ENCODE measurements at places on chromosomes 12 and 14.

DNA sequence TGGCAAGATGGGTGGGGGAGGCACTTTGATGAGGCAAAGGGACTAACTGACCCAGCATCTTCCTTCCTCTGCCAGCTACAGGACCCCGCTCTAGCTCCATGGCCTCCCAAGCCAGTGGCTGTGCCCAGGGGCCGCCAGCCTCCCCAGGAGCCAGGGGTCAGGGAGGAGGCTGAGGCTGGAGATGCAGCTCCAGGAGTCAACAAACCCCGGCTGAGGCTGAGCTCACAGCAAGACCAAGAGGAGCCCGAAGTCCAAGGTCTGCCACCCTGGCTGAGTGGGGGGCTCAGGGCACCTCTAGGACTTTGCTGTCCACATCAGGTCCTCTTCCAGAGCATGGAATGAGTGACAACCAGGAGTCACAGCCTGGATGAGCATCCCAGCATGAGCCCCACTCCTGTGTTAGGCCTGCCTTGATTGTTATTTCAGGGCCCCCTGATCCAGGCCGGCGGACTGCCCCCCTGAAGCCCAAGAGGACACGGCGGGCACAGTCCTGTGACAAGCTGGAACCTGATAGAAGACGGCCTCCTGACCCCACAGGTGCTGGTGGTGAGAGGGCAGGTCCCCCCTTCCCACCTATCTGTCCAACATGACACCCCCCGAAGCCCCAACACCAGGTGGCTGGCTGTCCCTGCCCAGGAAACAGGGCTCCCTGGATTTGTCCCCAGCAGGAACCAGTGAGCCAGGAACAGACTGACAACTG, 2.5 kb upstream of the CPNE6 start:
- no peak for DNase-seq

DNA sequence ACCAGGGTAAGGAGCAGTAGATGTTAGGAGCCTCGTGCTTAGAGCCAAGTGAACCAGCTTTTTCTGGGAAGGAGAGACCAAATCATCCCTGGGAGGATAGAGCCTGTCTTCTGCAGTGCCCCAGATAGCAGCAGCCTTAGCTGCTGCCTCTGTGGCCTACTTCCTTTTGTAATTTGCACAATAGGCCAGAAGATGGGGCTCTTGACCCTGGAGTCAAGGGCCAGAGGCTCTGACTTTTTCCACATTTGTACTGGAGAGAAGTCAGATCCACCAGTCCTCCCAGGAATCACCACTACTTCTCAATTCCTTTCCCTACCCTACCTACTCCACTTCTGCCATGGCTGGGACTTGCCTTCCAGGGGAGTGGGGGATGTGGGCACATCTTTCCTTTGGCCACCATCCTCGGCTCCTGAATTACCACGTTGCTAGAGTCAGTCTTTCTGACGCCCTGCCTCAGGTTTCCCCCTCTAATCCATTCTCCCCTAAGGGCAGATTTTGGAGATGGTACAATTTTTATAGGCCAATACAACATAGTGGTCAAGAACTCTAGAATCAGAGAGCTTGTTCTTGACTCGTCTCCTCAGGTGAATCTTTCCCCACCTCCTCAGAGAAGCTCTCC, 3.3 kb upstream of the SLC4A8 start:
- DNase-seq, result peak; percentile 71

GRCh38 chr14:93905623-93906022, 21.5 kb upstream of the FAM181A start:
- DNase-seq, result no peak

DNA sequence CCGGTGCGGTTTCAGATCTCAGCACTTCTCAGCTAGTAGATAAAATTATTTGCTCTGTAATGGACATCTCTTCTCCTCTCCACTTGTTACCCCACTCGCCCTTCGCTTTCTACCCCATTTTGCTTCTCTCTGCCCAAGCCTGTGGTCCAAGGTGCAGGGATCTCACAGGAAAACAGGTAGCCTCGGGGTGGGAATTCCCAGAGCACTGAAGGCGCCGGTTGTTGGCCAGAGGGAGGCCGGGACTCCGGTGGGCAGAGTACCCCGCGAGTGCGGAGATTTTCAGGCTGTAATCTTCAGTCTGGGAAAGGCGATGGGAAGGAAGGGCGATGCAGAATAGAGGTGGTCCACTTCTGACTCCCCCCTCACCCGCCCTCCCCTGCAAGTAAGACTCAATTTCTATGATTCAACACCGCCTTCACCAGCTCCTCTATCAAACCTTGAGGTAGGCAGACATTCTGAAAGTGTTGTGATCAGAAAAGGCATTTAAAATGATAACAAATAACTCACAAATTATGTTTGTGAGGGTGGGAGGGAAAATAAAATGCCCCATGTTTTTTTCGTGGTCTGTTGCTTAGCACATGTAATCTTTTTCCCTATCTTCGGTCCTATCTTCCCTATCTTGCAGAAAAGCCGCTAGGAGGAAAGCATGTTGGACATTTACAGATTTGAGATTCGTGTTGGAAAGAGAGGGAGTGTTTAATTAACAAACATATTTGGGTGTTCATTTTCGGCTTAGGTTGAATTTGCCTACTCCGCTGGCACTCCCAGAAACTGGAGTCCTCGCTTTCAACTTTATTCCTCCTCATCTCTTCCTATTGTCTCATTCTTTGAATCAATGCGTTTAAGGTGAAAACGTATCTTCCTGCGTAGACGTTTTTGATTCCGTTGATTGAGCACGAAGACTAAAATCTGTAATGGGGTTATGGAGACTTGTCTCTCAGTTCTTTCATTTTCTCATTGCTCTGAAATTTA, 8.5 kb downstream of the FOXG1 start:
- DNase-seq, result no peak

DNA sequence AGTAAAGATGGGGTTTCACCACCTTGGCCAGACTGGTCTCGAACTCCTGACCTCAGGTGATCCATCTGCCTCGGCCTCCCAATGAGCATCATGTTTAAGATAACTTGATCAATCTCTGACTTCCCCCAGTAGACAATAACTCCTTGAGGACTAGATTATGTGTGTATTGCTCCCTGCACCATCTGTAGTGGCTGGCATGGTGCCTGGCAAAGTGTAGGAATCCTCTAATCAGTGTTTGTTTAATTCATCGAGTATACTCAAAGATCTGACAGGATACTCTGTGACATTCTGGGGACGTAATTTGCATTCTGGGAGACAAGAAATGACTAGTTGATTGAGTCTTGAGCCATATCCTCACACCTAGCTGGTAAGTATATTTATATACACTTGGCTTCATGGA, 873.5 kb upstream of the TMEM132C start:
- DNase-seq, result no peak

GRCh38 chr12:86264451-86265328, 8.5 kb upstream of the MGAT4C start:
- no peak for DNase-seq

DNA sequence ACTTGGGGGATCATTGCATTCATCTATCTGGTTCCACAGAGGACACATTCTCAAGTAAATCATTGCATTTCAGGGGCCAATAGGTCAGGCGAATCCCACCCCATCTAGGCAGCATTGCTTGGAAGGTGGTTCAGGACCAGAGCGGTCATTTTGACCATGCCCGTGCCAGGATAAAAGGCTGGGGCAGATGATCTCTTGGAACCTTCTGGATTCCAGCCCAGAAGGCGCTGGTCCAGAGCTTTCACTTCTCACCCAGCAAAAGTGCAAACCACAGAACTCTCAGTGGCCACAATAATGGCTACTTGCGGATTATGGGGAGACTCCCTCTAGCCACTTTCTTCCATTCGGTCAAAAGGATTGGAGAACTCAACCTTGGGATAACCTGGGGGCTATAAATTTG, 595 bp upstream of the KRT85 start:
- DNase-seq, result no peak

DNA sequence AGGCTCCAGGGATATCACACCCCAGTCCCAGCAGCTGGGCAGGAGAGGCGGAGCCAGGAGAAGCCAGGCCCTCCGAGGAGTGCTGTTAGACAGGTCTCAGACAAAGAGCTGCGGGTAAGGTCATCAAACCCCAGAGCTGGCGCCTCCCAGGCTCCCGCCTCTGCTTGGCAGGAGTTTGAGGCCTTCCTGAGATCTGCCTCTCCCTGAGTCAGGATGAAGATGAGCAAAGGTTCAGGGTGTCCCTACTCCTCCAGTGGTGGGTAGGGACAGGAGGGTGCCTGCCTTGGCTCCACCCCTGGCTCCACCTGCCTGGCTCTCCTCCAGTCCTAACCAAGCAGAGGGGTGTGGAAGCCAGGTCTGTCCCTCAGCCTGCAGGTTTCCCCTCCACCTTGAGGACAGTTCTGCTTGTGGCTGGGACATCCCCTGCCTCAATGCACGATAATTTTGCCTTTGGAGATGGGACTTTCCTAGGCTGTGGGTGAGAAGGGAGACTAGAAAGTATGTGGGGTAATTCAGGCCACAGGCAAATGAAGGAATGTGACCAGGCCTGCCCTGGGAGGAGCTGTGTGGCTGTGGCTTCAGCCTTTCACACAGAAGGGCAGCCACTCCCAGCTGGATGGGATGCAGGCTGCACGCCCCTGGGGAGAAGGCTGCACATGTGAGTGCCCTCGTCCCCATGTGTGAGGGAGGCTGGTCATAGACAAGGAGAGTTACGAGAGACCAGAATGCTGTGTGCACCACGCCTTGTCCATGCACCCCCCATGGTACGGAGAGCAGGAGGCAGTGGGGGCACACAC, 2.2 kb downstream of the PLEKHG6 start:
- no peak for DNase-seq

DNA sequence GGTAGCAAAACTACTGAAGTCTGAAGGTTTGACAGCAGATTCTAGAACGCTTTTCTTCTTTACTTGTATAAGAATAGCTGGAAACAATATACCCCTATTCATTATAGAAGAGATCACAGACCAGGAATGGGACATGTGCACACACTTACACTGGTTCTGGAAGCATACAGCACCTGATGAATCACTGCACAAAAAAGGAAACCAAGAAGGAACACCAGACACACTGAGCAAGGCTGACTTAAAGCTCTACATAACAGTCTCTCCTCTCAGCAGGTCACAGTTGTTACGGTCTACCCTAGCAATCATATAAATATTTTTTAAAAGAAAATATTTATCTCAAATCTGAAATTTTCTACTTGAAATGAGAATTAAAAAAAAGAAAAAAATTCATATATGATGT, 13.5 kb downstream of the ATP2B1 start:
- peak; percentile 43 for DNase-seq

DNA sequence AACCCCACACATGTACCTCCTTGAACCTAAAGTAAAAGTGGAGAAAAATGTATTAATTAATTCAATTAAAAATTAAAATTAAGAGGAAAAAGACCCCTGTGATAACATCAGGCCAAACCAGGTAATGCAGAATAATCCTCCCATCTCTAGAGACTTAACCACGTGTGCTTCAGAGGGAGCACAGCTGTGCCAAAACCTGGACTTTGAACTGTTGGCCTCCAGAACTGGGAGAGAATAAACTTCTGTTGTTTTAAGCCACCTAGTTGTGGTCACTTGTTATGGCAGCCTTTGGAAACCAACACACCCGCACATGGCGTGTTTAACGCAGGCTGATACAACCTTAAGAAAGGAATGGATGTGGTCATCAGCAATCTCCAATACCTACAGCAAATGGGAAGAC, 23.8 kb downstream of the OAS2 start:
- DNase-seq, result no peak

GRCh38 chr14:45364565-45365156, 111.7 kb upstream of the MIS18BP1 start:
- DNase-seq, result no peak

- DNase-seq, result no peak
Observed at GRCh38 chr12:52055731-52056711, 4.8 kb downstream of the NR4A1 start.

DNA sequence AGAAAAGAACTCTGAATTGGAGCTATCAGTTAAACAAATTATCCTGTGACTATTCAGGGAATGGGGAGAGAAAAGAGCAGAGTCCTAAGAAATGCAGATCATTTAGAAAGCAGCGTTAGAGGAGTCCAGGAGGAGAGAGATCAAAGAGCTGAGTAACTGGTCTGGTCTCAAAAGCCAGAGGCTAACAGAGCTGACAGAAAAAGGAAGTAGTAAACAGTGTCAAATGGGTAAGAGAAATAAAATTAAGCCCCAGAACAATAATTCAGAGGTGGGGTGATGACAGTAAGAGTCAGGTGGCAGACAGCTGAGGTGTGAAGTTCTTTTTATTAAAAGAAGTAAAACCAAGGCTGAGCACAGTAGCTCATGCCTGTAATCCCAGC, 19.3 kb downstream of the GXYLT1 start:
- DNase-seq, result no peak

DNA sequence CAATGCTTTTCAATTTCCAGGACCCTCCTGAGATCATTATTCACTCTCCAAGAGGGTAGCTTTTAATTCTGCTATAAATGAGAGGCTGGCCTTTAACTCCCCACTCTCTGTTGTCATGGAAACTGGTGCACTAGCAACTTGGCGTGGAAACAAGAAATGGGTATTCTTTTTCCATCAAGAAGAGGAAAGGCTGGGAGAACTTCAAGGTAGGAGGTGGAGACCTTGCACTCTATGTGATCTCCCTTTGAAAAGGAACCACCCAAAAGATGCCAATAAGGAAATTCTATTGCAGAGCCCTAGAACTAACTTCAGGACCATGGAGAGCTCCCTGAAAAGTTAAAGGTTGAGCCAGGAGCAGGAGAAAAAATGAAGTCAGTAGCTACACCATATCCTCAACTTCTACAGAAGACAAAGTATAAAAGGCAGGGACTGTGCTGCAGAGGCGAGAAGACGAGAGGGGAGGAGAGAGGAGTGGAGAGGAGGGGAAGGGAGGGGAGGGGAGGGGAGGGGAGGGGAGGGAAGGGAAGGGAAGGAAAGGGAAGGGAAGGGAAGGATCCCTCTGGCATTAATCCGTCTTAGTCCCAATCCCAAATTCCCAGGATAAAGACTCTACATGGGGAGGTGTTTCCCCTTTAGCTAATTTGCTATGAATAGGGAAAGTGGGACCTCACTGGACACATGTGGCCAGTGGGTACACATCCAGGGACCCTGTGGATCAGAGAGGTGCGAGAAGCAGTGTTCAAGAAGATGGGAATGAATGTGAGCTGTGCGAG, 46.7 kb upstream of the FICD start:
- DNase-seq, result peak; percentile 37

- DNase-seq, result no peak
Observed at GRCh38 chr12:123502163-123502704, 31.3 kb downstream of the RILPL1 start.

GRCh38 chr12:31951939-31952338, 7.3 kb upstream of the RESF1 start:
- no peak for DNase-seq

DNA sequence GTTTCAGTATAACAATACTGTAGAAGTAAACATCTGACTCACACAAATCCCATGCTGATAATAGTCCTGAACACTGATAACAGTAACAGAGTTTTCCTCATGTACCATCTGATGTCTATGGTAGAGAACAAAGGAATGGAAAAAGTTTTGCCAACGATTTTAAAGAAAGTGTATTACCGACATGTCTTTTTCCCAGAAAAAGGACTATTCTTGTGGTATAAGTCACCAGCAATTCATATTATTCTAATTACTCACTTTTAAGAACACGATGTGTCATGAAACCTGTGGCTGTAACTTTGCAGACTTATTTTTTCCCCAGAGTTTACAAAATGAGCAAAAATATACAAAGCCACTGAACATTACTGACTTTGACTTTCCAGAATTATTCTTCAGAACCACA, 40.1 kb upstream of the DCN start:
- peak; percentile 69 for DNase-seq

GRCh38 chr12:15545334-15545733, 223.0 kb downstream of the PTPRO start:
- DNase-seq, result no peak

GRCh38 chr12:132514216-132514820, 24.4 kb downstream of the FBRSL1 start:
- no peak for DNase-seq

GRCh38 chr14:87992718-87993628, at the start of gene GALC:
TSS of gene GALC (minus strand) at chr14:87993182. CDS start at chr14:87993164, 18 bp downstream.
- DNase-seq, result peak; percentile 93
